NCI-H1092 treated with DMSO at 0.1 percent for 48 hours (cell line): ENCODE measurements at places on chromosomes 1 and 21.

DNA sequence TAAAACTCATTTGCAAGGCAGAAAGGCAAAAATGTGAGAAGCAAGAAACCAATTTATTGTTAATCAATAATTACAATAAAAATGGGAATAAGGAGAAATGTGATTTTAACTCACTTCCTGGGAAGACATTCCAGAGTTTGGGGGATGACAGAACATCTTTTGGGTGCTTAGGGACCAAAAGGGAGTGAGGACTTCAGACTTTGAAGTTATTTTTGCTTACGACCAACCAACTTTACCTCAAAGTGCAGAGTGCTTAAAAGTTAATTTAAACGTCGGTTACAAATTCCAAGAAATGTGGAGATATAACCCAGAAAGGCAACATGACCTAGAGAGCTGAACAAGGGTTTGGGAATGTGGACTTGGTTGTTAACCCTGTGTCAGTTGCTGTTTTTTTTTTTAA is 234.5 kb upstream of the C1orf105 start:
- no peak for DNase-seq

GRCh38 chr21:38392661-38393060 is 105.6 kb downstream of the ERG start:
- DNase-seq = no peak

DNA sequence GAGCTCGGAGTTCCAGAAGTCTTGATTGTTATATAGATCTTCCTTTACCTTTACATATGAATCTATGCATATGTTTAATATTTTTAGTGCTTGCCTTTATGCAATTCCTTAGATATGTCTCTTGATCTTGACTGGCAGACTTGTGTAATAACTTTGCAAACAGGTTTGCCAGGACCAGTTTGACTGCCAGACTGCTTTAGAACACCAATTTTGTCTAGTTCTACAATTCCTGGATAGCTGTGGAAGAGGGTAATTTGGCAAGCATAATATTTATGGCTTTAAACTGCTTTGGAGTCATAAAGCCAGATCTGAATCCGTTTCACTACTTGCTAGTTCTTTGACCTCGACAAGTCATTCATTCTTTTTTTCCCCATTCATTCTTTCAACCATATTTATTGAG is 250.0 kb downstream of the FAF1 start:
- no peak for DNase-seq

GRCh38 chr1:177849579-177850290 is 120.1 kb downstream of the SEC16B start:
- peak; percentile 23 for DNase-seq

- no peak for DNase-seq
Measured at GRCh38 chr1:36157115-36157903, 1.3 kb downstream of the MAP7D1 start.

DNA sequence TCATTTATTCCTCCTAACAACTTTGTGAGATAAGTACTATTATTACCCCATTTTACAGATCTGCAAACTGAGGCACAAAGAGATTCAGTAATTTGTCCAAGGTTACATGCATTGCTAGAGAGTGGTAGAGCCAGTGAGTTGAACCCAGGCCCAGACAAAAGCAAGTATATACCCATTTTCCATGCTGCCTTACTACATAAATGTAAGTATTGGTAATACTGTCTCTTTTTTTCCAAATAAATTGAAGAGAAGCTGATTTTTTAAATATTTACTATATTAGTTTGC is 33.8 kb upstream of the IRF2BP2 start:
- DNase-seq = no peak

- no peak for DNase-seq
Measured at GRCh38 chr1:119323216-119323982, 45.2 kb upstream of the HAO2 start.

DNA sequence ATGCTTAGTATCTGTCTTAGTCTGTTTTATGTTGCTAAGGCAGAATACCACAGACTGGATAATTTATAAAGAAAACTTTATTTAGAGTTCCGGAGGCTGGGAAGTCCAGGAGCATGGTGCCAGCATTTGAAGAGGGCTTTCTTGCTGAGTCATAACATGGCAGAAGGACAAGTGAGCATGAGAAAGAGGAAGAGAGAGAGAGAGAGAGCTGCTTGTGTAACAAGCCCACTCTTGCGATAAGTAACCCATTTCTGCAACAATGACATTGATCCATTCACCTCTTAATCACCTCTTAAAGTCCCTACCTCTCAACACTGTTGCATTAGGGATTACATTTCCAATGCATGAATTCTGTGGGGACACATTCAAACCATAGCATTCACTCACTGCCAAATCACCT is 11.7 kb upstream of the MYOCOS start:
- peak; percentile 63 for DNase-seq

GRCh38 chr1:5430911-5431697 is 561.1 kb downstream of the NPHP4 start:
- no peak for DNase-seq

DNA sequence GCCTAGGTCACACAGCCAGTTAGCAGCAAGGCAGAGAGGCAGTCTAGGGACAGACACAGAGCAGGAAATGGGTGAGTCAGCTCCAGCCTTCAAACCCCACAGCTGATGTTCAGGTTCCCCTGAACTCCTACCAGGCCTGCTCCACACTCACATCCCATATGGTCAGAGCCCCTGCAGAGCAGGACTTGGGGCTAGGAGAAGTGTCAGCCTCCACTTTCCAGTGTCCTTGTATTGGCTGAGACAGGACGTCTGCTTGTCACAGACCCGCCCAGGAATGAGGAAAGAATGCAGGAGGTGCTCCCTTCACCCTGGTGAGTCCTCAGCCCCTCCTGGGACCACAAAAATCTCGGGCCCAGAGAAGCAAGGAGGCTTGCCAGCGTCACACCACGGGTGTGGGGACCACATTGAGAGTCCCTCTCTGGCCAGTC is 92.5 kb downstream of the LACTBL1 start:
- DNase-seq = no peak

- no peak for DNase-seq
Measured at GRCh38 chr1:159829273-159829634, 2.6 kb downstream of the SLAMF8 start.

DNA sequence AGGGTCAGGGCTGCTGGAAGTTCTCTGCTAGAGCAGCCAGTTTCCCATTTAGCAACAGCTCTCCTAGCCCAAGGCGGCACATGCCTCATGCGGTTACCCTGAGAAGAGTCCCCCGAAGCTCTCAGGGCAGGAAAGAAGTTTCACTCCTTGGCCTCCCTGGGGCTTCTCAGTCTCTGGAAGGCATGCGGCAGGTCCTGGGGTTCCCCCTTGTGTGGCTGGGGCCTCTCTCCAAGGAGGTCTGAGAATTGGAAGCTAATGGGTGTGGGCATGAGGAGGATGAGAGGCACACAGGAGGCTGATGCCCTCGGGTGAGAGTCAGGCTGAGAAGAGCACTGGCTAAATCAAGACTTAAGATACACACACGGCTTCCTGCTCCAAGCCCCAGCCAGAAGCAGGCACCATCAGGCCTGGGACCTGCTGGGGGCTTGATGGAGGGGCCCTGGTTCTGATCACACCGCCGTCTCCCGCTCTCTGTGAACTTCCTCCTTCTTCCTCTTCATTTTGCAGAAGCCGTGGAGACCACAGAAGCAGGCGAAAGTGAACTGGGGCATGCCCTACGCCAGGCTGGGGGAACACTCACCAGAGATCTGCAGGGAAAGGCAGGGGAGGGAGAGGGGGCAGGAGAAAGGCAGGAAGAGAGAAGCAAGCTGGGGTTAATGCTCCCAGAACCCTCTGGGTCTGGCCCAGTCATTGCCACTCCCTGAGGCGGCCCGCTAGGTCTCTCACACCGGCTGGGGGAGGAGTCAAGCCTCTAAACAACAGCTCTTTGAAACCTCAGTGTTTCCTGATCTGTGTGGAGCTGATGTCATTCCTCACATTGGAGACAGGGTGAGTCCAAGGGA is 15.1 kb downstream of the BLACAT1 start:
- peak; percentile 20 for DNase-seq
